ENCODE measurements at places on chromosomes 11 and 22.
A peak's percentile ranks its signal among the peaks of the same experiment; 100 is the strongest.

GRCh38 chr11:109304159-109304558, 117.8 kb upstream of the C11orf87 start:
- DNase-seq = no peak

GRCh38 chr22:18148293-18148965, 1.5 kb upstream of the USP18 start:
- no peak for DNase-seq

- no peak for DNase-seq
These were observed 321.7 kb downstream of the TMEM135 start for GRCh38 chr11:87359401-87359800.

- DNase-seq = no peak
These were observed 19.8 kb upstream of the OAF start for GRCh38 chr11:120191058-120191457.

- no peak for DNase-seq
These were observed 134.0 kb downstream of the NTM start for GRCh38 chr11:131504199-131504949.

DNA sequence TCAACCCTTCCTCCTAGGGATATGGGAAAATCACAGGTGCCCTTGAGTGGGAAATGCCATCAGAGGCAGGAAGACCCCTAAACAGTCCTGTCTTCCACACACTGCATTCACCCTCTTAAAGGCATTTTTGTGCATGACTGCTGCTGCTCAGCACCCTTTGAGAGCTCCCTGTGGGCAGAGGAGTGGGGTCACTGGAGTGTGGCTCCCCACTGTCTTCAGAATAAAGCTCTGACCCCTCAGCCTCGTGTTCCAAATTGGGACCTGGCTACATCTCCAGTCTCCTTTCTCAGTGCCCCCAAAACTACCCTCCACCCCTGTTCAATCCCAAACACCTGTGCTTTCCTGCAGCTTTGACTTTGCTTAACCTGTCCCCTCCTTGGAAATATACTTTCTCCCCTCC, 46.6 kb downstream of the CHRDL2 start:
- DNase-seq = no peak

DNA sequence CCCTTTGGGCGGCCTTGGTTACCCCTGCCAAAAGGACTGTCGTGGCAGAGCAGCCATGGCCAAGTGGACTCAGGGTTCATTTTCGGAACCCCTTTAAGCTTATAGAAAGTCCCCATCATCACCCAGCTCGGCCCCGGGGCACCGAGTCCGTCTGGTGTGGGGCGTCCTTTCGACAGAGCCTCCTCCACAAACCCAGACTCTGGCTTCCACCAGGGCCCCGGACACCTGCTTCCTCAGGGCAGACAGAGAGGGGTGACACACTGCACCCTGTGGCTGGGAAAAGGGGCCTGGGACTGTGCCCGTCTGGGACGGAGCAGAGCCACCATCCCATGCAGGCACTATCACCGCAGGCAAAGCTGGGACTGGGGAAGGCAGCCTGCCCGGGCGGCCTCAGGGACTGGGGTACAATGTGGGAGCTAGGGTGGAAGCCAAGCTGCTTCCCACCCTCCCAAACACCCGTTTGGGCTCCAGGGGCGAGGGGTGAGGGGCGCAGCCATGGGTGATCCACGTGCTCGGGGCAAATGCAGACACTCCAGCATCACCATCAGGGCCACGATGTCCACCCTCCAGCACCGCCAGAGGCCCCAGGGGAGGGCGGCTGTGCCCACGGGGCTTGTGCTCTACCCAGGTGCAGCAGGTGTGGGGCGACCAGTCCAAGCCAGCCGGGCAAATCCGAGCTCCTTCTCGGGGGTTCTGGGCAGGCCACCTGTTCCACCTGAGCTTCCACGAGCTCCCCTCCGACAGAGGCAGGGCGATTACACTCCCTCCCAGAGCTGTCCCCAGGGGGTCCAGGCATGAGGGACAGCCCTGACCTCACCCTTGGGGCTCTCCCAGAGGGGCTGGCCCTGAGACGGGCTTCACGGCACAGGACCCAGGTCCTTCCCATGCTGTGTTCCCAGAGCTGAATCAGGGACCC, 11.7 kb upstream of the MRPL23 start:
- no peak for DNase-seq

GRCh38 chr11:59550842-59551658, 39.7 kb downstream of the OR4D9 start:
- peak; percentile 94 for DNase-seq

All from M059J (cell line).